ENCODE measurements at places on chromosomes 12 and 14. TPM values are rescaled to one million over a fixed set of nuclear protein-coding genes. Genes with fewer than 3 reads are reported as not detected.

The MANSC4 gene
- total RNA-seq: not detected

The KLRF2 gene
- not detected for total RNA-seq

The RNFT2 gene
- 4.7 TPM for total RNA-seq

The OTUB2 gene
- 3.0 TPM for total RNA-seq

The KRT6B gene
- 0.87 TPM for total RNA-seq

The TRHDE gene
- 3.1 TPM for total RNA-seq

The FZD10 gene
- total RNA-seq: 11.8 TPM

The GALNT16 gene
- 6.9 TPM for total RNA-seq

The TMEM121 gene
- 15.7 TPM for total RNA-seq

The NPAS3 gene
- total RNA-seq: 1.8 TPM

The PLCZ1 gene
- total RNA-seq: 0.85 TPM

The OAS3 gene
- 8.7 TPM for total RNA-seq

The C14orf119 gene
- total RNA-seq: 20.3 TPM

The PDE3A gene
- total RNA-seq: 5.5 TPM

The VWF gene
- total RNA-seq: 55.0 TPM
